Activated naive CD4-positive, alpha-beta T cell treated with anti-CD3 and anti-CD28 coated beads, Interleukin-2, amount 50 U/mL, for 16 hours (primary cell): ENCODE measurements at places on chromosomes 16 and 17.

GRCh38 chr17:36597866-36598777, 3.3 kb upstream of the MRM1 start:
- no peak for DNase-seq

DNA sequence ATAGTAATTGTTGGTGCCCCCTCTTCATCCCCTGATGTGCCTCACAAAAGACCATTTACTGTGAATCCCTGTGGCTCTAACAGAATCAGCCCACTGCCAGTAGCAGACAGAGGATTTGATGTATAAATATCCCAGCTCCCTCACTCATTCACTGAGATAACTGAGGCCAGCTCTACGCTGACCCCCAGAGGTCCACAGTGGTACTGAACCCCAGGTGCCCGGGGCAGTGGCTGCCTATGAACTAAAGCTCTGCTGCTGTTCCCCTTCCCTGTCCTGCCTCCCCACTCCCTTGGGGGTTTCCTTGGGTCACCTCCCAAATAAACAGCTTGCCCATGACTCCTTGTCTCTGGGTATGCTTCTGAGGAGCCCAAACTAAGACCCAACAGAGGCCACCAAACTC, 295.8 kb downstream of the FOXL1 start:
- DNase-seq, result no peak

DNA sequence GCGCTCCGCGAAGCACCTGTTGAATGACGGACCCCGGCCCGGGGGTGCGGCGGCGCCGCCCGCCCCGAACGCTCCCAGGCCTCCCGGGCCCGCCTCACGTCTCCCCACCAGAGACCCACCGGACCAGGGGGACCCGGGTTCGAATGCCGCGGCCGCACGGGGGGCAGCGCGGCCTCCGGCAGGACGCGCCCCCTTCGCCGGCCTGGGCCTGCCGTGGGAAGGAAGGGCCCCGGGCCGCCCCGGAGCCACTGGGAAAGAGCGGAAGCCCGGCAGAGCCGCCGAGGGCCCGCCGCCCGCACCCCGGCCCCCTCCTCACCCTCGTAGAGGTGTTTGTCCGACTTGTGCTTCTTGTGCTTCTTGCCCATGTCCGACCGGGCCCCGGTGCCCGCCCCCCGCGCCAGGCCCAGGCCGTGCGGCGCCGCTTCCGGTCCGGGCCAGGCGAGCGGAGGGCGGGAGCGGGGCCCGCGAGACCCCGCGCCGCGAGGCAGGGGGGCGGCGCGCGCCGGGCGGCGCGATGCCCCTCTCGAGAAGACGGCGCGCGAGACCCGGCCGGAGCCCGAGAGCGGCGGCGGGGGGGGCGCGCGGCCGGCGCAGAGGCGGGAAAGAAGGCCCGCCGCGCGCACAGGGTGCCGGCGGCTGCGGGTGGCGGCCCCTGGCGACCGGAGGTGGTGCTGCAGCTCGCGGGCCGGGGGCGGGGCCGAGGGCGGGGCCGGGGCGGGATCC, at the start of gene BRD7:
Gene BRD7, minus strand, starts transcription at position 579 of the 723 bp plus-strand sequence. Its CDS starts 214 bp downstream, at position 365.
- peak; percentile 67 for DNase-seq

DNA sequence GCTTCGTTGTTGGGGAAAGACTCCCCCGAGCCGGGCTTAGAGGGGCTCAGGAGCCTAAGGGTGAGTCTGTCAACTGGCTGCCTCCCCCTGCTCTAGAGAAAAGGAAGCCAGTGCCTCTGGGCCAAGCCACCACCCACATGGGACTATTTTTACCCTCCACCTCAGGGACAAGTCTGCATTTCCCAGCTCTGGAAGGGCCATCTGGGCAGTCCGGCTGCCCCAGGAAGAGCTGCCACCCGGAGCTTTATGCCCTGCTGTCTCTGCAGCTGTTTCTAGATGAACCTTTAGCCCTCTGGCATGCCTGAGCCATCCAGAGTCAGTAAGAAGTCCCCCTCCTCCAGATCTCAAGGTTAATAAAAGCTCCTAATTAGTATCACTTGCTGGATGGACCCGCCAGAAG, 5.3 kb upstream of the RPRML start:
- DNase-seq, result no peak

DNA sequence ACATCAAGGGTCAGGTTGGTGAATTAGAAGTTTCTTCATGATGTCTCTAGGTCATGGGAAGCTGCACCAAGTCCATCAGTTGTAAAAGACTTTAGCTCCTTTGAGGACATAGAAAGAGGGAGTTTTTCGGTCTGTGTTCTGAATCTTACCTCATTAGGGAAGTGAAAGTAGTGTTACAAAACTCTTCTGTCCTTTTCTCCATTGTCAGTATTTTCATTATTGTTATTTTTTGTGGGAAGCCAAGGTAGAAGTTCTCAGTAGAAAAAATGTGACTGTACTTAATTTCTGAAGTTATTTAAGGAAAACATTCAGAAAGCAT, 24.2 kb downstream of the MAP3K3 start:
- no peak for DNase-seq

DNA sequence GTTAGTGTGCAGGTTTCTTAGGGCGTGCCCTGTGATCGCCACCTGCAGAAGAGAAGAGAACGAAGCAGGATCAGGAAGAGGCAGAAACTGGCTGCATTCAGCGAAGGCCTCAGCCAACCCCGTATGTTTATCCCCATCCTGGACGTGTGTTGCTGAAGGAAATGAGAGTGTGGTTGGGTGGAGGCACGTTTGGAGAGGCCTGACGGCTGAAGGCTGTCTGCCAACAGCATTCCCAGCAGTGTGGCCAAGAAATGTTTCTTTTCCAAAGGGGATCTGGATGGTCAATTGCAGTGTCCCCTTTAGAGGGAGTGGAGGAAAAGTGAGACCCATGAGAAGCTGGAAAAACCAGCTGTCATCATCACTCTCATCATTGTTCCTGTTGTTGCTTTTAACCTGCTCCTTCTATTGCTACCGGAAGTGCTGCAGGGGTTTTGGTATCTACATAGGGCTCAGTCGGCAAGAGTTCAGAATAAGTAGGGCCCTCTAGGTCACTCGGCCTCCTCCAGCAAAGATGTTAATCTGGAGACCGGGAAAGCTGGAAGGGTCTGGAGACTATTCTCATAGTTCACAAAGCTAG, 46.5 kb upstream of the SLC47A1 start:
- DNase-seq, result no peak

GRCh38 chr17:65433592-65433991, 127.9 kb downstream of the AXIN2 start:
- DNase-seq, result no peak

GRCh38 chr17:79950751-79951150, 84.9 kb downstream of the TBC1D16 start:
- DNase-seq, result no peak

GRCh38 chr16:23679986-23680336, 1.3 kb downstream of the PLK1 start:
- no peak for DNase-seq

GRCh38 chr16:85950136-85950918, 51.4 kb downstream of the IRF8 start:
- DNase-seq, result no peak

GRCh38 chr17:81341516-81342268, 46.6 kb upstream of the SLC38A10 start:
- DNase-seq, result no peak

- no peak for DNase-seq
Measured at GRCh38 chr17:65467156-65467555, 94.3 kb downstream of the AXIN2 start.

DNA sequence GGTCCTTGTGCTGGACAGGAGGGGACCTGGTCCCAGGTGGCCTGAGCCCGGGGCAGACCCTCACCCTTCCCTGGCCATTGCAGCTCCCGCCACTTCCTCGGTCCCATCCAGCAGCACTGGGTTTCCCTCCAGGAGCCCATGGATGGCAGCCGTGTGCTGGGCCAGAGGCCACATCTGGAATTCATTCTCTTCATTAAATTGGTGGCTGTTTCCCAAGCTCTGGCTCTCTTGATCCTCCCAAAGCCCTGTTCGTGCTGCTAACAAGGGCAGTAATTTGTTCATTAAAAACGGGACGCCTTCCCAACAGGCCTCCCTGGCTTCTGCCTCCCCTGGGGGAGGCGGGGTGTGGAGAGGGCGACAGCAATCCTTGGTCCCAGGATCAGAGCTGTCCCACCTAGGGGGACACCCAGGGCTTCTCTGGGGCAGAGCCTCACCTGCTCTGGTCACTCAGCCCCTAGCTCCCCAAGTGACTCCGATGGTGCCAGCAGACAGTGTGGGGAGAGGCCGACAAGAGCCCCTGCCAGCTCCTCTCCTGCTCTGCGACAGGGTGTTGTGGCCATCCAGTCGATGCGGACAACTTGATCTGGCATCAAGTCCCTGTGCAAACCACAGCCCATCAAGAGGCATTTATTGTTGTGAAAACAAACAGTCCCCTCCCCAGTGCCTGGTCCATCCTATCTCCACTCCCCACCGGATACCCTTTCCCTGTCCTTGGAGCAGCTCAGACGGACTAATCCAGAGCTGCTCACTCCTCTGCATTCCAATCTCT, 44.0 kb downstream of the SDK2 start:
- DNase-seq, result no peak

- DNase-seq, result no peak
Measured at GRCh38 chr17:64250233-64250835, 12.7 kb downstream of the TEX2 start.

DNA sequence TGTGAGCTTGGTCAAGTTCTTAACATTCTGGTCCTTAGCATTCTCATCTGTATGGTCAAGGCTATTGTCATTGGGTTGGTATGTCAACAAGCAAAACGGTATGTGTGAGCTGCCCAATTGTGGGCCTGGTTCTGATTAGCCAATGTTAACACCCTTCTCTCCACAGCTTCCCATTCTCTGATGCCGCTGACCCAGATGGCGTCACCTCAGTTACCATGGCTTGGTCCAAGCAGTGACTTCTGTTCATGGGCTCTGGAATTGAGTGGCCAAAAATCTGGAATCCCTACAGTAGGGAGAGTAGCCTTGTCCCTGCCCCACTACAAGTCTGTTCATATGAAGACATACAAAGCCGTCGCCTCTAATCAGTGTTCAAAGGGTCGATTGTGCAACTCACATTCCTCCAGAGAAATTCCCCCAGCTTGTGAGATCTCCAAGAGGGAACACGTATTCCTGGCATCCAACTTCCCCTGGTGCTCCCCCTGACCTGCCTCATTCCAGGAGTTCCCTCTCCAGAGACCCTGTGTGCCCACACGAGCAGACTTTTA, 15.8 kb downstream of the TMEM98 start:
- no peak for DNase-seq

DNA sequence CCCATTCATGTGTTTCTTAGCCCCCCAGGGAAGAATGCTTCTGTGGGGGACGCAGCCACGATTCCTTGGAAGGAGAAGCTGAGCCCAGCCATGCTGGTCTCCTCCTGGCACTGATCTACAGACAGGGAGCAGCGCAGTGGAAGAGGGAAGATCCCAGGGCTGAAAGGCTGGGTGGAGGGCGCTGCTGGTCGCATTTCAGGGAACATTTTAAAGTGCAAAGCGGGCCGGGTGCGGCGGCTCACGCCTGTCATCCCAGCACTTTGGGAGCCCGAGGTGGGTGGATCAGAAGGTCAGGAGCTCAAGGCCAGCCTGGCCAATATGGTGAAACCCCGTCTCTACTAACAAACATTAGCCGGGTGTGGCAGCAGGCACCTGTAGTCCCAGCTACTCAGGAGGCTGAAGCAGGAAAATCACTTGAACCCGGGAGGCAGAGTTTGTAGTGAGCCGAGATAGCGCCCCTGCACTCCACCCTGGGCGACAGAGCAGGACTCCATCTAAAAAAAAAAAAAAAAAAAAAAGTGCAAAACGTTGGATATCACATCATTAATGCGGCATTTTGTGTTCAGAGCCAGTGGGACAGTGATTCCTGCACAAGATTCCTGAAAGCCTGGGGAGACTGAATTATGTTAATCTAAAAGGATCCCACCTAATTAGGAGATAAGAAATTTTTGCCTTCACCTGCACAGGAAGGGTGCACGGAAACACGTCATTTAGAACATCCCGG, 558 bp upstream of the CHMP6 start:
- no peak for DNase-seq

DNA sequence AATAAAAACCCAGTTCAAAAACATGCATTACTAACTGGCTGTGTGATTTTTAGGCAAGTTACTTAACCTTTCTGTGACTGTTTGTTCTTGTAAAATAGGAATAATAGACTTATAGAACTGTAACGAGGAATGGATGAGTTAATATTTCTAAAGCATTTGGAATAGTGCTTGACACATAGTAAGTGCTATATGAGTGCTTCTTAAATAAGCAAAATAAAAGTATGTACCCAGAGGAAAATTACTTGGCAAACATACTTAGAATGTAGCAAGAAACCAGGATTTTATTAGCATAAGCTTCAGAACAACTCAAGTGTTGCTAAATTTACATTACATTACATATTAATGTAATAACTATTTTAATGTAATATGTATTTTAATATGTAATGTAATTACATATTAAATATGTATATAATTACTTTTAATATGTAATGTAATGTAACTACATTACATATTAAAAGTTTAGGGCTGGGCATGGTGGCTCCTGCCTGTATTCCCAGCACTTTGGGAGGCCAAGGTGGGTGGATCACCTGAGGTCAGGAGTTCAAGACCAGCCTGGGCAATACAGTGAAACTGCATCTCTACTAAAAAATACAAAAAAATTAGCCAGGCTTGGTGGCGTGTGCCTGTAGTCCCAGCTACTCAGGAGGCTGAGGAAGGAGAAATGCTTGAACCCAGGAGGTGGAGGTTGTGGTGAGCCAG, 14.2 kb downstream of the NFAT5 start:
- DNase-seq, result no peak

DNA sequence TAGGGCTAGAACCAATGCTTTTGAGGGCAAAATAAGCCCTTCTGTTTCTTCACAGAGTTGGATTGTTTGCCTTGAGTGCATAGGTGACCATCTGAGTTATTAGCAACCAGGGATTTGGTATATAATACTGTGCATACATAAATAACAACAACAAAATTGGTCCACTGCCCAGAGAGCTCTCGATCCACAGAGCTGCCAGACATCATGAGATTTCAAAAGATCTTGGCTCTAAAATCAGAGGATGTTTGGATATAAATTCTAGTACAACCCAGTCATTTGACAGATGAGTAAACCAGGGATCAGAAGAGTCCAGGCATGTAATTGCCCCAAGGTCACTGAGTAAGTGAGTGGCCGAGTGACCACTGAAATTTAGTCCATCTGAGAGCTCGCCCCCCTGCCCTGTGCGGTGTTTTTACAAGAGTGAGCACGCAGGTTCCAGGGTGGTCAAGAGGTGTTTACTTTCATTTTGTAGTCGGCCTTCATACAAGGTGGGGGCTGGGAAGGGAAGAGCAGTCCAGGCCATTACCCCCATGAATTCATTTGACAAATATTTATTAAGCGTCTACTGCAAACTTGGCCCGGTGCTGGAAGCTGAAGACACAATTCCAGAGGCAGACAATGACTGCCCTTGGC, 1.8 kb upstream of the MT2A start:
- no peak for DNase-seq

- no peak for DNase-seq
Measured at GRCh38 chr16:79287424-79287917, 313.1 kb downstream of the MAF start.
